ENCODE measurements at places on chromosomes 12 and 14.
A peak's percentile ranks its signal among the peaks of the same experiment; 100 is the strongest.

GRCh38 chr12:23862701-23863100 is 86.8 kb downstream of the SOX5 start:
- DNase-seq, result no peak

DNA sequence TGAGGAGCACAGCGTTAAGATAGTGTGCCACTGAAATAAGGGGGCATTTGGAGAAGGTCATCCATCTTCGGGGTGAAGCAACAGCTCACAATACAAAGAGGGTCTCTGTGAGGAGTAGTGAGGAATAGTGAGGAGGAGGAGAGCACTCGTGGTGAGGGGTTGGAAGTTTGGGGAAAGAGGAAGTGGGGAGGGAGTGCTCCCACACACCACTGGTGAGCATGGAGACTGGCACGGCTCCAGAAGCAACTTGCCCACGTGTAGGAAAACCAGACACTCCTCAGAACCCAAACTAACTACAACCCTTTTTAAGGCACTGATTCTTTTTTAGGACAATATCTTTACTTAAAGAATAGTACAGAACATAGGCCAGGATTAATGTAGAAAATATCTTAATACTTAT is 48.9 kb downstream of the GALNT8 start:
- no peak for DNase-seq

- no peak for DNase-seq
These were observed 444.1 kb downstream of the IPO8 start for GRCh38 chr12:30251546-30251945.

DNA sequence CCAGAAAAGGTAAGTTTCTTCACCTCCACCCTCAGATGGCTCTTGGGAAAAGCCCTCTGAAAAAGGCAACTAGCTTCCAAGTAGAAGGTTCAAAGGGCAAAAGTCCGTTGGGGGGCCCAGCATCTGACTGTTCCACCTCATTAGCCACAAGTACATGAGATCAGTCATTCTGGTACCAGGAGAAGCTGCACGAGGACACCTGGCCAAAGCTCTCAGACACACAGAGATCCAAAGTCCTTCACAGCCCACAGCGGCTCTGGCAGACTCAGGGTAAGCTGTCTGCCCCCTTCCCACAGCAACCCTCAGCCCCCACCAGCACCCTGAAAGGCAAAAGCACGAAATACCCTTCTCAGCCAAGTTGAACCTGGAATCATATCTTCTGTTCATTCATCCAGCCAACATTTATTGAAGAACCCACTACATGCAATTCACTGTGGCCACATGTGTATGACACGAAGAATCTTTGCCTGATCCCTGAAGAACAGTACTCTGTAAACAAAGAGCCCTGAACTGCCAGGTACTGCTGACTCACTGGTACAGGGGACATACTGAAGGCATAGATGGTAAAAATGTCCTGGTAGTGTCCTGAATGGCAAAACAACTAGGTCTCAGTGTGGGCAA is 19.0 kb downstream of the SLC7A7 start:
- DNase-seq, result no peak

DNA sequence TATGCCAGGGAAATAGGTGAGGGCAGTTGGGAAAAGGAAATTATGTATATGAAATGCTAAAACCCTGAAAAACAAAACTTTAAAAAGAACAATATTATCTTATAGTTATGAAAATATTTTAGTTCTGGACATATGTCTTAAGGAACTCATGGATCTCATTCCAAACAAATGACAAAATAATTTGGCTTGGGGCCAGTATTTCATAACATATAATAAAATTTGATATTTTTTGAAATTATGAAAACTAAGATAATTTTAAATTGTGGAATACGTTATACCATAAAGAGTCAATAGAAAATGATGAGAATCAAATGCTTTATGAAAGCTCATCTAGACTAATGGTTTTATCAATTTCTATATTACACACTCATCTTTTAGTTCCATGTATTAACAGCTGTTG is 173.8 kb upstream of the DCN start:
- DNase-seq, result no peak

DNA sequence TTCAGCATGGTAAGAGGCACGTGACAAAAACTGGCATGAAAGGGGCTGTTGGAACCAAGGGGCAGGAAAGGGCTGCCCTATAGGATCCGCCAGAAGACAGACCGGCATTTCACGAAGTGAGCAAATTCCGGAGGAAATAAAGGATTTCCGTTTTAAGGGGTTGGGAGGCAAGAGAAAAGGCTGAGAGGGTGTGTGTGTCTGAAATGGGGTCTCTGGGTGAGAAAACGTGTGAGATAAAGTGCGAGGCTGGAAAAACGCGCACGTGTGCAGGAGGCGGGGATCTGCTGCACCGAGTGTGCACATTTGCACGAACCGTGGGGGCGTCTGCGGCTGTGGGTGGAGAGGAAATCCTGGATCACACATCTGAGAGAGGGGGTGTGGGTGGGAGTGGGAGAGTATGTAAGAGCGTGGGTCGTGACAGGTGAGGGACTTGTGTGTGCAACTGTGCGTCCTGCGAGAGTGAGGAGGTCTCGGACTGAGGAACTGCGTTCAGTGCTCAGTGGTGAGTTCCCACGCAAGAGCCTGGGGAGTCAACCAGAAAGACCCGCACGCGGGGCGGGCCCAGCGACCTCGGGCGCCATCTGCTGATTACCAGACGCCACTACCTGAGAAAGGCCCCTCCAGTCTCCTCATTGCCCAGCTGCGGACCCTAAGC is 37.0 kb upstream of the P2RX7 start:
- peak; percentile 82 for DNase-seq

- no peak for DNase-seq
These were observed 152.4 kb downstream of the SEC23A start for GRCh38 chr14:38950676-38951075.

DNA sequence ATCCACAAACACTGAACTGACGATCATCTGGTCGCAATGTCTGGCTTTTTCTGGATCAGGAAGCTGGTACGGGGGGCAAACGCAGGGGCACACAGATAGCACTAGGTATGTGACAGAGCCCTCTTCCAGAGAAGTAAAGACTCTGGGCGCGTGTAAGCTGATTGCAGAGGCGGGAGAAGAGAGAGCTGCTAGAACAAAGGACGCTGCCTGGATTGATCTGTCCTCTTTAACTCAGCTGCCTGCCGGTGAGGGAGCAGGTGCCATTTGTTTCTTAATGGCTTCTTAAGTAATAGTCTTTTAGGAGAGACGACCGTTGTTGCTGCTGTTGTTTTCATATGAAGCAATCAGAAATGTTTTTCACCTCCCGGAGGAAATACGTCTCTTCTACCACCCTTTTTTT is 77.3 kb downstream of the GLT1D1 start:
- DNase-seq, result no peak

DNA sequence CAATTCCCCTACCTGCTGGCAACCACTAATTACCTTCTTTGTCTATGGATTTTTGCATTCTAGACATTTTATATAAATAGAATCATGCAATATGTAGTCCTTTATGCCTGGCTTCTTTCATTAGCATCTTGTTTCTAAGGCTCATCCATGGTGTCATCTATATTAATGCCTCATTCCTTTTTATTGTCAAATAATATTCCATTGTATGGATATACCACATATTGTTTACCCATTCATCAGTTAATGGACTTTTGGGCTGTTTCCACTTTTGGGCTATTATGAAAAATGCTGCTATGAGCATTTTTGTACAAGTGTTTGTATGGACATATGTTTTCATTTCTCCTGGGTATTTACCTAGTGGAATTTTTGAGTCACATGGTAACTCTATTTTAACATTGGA is 18.0 kb downstream of the CYP46A1 start:
- DNase-seq, result no peak

GRCh38 chr14:96958057-96958456 is 160.9 kb downstream of the VRK1 start:
- DNase-seq, result no peak

GRCh38 chr14:68779761-68780323 is 13.0 kb downstream of the ZFP36L1 start:
- DNase-seq, result peak; percentile 78

GRCh38 chr14:101789222-101789621 is 27.7 kb downstream of the PPP2R5C start:
- DNase-seq, result no peak

- no peak for DNase-seq
These were observed 79.5 kb downstream of the SLC25A47 start for GRCh38 chr14:100402631-100403030.

GRCh38 chr12:32768518-32768917 is 12.8 kb upstream of the YARS2 start:
- DNase-seq, result no peak

GRCh38 chr14:24982472-24983155 is 67.3 kb downstream of the STXBP6 start:
- DNase-seq, result no peak

- no peak for DNase-seq
These were observed 84.6 kb upstream of the CCDC196 start for GRCh38 chr14:66401449-66402095.

DNA sequence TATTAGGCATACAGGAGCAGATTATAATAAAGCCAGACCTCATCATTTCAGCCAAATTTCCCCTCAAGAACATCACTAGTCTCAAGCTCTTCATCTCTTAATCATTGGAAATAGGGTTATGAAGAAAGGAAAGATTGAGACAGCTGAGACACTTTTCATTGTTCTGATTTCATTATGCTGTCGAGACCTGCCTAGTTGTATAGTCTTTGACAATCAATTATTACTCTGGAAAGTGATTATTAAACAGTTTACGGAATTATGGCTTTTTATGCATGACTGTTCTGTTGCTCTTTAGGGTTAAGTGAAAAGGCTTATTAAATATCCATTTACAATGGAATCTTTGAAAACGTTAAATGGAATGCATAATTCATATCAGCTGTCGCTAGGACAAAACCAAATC is 48.3 kb downstream of the TTC6 start:
- DNase-seq, result no peak

DNA sequence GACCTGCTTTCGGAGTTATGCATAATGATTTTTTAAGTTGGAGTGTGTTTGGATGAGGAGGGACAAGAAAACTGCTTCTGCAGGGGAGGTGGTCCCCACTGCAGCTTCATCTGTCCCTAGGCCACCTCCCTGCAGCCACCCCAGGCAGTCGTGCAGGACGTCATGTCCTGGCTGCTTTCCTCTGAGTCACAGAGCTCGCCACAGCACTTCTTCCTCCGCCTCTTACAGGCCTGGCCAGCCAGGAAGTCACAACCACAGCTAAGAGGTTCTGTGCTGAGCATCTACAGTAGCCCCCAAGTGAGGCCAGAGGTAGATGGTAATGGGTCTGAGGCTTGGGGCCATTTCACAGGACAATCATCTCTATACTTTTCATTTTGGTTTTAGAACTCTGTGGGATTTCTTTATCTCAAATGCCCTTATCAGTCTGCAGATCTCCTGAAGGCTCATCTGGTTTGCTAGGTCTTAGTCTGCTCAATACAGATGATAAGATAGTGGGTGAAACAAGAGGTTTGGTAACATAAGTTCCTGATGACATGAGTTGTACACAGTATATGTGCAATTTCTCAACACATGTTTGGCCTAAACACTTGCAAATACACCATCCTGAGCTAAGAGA is 106.4 kb downstream of the ARF6 start:
- DNase-seq, result peak; percentile 96

- no peak for DNase-seq
These were observed 12.0 kb downstream of the VDR start for GRCh38 chr12:47892819-47893218.

DNA sequence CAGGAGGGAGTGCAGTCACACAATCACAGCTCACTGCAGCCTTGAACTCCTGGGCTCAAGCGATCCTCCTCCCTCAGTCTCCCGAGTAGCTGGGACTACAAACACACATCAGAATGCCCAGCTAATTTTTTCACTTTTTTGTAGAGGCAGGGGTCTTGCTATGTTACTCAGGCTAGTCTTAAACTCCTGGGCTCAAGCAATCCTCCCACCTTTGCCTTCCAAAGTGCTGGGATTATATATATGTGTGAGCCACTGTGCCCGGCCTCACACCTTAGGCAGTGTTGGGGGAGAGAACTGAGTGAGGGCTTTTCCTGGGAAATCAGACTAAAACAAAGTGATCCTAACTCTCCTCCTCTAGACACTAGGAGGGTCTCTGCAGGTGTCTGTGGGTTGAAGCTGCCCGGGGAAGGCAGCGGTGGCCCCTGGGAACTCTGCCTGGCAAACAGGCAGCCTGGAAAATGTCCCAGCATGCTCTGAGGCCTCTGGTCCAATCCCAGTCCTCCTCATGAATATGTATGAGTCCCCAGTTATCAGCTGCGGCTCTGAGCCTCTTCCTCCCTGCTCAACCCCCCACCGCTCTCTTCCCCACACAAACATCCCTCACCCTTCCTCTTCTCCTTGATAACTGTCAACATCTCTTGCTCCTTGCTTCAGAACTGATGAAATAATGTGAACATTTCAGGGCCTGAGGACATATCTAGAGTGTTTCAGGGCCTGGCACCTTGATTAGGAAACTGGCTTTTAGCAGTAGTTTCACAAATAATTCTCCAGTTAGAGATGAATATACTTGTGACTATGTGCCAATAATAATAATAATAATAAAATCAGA is 7.9 kb upstream of the NAA25 start:
- no peak for DNase-seq

GRCh38 chr14:50085570-50086320 is 30.6 kb downstream of the VCPKMT start:
- peak; percentile 60 for DNase-seq

DNA sequence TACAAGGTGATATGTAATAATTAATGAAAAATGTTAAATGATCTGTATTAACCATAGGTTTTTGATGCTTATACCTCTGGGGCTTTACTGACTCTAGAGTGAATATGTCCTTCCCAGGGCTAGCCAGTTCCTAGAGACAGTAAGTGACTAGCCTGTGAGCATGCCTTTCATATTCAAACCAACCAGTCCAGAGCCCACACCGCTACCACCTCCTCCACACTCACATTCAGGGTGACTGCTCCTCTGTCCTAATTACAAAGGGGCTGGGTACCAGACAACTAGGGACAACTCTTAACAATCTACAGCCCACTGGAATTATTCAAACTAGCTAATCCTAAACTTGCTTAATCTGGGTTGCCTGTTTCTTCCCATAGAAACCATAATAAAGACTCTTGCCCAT is 49.0 kb downstream of the RALGAPA1 start:
- no peak for DNase-seq

DNA sequence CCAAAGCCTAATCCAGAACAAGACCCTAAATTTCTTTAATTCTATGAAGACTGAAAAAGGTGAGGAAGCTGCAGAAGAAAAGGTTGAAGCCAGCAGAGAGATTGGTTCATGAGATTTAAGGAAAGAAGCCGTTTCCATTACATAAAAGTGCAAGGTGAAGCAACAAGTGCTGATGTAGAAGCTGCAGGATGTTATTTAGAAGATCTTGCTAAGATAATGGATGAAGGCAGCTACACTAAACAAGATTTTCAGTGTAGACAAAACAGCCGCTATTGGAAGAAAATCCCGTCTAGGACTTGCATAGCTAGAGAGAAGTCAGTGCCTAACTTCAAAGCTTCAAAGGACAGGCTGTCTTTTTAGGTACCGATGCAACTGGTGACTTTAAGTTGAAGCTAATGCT is 65.4 kb upstream of the AMIGO2 start:
- DNase-seq, result no peak

Data from activated CD4-positive, alpha-beta T cell treated with anti-CD3 and anti-CD28 coated beads, Interleukin-2, amount 50 U/mL, for 16 hours (primary cell).